ENCODE measurements at places on chromosomes 7 and 10.

DNA sequence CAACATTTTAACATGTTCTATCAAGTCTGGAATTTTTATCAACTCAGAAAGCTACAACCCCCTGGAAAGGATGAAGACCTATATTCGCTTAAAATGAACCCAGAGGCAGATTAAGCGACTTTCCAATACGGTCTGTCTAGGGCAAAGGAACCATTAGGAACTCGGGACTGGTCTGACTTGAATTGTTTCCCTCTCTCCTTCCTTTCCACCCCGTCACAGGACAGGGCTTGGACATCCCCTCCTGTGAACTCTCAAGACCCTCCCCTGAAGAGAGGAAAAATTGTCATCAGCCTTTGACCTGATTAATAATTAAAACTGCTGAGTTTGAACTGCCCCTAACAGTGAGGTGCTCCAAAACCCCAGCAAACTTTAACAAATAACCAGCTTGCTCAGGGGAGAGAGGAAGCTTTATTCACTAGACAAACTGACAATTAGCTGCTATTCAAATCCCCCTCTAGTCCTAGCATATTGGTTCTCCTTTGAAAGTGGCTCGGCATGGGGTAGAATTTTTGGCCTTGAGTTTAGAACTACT is 22.6 kb upstream of the SLF2 start:
- DNase-seq = no peak

- no peak for DNase-seq
Observed at GRCh38 chr10:45428611-45429510, 54.8 kb downstream of the ALOX5 start.

GRCh38 chr7:2644562-2645273 is 12.9 kb downstream of the TTYH3 start:
- no peak for DNase-seq

DNA sequence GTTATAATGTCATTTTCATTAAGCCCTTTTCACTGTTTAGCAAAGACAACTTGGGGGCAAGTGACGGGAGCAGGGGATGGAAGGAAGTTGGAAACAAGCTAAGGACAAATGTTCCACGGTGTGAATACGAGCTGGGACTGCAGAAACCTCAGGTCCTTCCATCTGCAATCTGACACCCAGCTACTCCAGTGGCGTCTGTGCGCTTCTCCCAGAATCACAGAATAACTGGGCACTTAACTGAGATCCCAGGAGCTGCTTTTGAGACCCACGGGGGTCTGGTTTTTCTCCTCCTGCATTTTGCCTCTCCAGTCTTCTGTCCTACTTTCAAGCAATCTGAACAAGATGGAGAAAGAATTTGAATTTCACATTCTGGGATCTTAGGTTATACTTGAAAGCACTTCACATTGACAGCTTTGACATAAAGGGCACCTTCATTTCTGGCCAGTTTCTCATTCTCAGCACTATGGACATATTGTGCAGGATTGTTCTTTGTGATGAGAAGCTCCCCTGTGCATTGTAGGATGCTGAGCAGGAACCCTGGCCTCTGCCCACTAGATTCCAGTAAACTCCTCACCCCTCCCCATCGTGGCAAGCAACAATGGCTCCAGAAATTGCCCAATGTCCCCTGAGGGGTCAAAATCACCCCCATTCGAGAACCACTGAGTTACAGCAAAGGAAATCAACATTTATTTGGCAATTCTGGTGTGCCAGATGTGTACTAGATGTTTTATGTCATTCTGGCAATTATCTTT is 194.1 kb downstream of the CACNB2 start:
- DNase-seq = no peak

DNA sequence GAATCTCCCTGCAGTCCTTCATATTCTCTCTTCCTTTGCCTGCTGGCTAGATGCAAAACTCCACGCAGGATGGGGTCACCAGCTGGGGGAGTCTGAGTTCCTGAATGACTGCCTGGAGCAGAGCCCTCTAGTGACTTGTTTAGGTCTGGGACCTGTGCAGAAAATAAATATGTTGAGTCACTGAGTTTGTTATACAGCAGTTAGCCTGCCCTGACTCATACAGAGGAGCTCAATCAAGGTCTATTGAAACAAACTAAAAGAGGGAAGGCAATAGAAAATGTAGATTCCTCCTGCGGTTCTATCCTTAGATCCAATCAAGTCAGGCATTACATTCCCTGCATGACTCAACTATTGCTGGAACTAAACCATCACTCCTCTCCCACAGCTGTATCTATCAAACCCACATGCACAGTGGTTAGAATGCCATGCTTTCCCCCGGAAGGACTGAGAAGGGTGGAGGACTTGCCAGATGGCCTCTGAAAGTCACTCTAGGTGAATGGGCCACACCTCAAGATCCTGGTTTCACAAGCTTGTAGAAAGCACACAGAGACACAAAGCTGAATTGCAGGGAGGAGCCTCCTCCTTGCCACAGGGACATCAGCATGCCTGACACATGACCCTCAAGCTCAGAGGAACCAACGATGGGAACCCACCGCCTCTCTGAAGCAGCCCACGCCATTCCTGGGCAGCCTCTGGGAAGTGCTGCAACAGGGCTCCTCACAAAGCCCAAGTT is 73.9 kb downstream of the SH3PXD2A start:
- DNase-seq = no peak

GRCh38 chr7:75639071-75639885 is 99.5 kb downstream of the HIP1 start:
- DNase-seq = no peak

DNA sequence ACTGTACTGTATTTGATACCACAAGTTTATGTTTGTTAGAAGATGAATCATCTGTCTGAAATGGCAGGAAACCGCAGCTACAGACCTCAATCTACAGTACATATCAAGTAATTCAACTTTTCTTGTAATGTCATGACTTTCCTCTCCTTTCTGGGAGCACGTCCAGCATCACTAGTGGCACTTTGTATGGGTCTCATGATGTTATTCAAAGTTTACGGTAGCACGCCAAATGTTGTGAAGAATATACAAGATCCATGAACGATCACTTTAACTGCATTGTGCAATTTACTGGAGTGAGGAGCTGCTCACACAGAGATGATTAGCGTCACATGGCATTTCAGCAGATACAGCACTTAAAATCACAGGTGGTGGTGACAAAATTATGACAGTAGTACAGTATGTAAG is 257.8 kb upstream of the GNAI1 start:
- DNase-seq = no peak

Data from central memory CD8-positive, alpha-beta T cell (primary cell).